ENCODE measurements at places on chromosomes 12 and 14.

GRCh38 chr14:53948205-53948884, 8.3 kb downstream of the BMP4 start:
- no peak for DNase-seq

DNA sequence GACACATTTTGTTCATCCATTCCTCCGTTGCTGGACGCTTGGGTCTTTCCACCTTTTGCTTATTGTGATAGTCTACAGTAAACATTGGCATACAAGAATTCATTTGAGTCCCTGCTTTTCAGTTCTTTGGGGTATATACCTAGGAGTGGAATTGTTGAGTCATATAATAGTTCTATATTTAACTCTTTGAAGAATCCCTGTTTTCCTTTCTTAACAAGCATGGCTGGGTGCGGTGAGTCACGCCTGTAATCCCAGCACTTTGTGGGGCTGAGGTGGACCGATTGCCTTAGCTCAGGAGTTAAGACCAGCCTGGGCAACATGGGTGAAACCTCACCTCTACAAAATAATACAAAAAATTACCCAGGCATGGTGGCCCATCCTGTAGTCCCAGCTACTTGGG, 75.4 kb downstream of the CCDC92 start:
- DNase-seq: no peak

- no peak for DNase-seq
Observed at GRCh38 chr14:30134936-30135335, 207.3 kb upstream of the PRKD1 start.

DNA sequence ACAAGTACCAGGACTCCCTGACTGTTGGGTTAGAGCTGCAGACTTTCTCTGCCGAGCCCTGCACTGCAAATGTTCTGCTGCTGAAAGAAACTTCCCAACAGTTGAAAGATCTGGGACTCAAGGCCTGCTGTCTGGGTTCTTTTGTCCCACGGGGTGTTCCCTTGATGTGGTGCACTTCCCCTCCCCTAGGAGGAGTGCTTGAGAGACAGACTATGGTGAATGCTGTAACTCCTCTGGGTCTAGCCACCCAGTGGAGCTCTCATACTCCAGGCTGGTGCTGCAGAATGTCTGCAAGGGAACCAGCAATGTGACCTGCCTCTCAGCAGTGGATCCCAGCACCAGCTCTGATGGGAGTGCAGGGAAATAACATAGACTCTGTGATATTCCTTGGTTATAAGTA, 129.2 kb upstream of the SLCO1B1 start:
- DNase-seq: no peak

DNA sequence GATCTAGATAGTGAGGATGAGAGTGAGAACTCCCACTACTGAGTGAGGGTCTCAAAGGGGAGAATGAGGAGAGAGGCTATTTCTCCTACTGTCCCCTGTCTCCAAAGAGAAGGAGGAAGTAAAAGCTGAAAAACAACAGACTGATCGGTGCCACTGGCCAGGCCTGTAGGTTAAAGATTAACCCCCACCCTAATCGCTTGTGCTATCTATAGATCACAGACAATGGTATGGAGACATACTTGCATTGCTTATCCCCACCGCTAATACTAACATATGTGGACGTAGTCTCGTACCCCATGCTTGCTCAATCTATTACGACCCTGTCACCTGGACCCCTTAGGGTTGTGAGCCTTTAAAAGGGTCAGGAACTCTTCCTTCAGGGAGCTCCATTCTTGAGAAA, 777.9 kb upstream of the TMEM132C start:
- no peak for DNase-seq
